ENCODE measurements at places on chromosomes 12 and 14.

DNA sequence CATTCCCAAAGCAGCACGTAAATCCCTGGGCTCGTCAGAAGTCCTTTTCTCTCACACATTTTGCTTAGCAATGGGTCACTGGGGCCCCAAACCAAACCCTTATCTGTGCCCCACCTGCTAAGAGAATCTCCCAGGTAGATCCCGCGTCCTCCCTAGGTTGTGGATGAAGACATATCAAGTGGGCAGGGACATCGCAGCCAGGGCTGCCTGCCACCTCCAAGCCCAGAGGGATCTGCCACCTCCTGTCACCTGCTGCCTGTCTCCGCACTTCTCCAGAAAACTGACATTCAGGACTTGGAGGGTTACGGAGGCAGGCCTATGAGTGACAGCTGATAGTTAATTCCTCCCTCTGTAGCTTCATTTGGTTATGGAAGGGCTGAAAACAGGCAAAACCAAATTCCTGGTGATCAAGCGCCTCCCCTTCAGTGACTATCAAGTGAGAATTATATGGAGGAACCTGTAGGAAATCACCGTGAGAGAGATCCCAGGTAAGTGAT is 19.5 kb downstream of the BCL11B start:
- peak; percentile 28 for DNase-seq

GRCh38 chr14:104805326-104805678 is 4.4 kb downstream of the ZBTB42 start:
- DNase-seq = no peak

DNA sequence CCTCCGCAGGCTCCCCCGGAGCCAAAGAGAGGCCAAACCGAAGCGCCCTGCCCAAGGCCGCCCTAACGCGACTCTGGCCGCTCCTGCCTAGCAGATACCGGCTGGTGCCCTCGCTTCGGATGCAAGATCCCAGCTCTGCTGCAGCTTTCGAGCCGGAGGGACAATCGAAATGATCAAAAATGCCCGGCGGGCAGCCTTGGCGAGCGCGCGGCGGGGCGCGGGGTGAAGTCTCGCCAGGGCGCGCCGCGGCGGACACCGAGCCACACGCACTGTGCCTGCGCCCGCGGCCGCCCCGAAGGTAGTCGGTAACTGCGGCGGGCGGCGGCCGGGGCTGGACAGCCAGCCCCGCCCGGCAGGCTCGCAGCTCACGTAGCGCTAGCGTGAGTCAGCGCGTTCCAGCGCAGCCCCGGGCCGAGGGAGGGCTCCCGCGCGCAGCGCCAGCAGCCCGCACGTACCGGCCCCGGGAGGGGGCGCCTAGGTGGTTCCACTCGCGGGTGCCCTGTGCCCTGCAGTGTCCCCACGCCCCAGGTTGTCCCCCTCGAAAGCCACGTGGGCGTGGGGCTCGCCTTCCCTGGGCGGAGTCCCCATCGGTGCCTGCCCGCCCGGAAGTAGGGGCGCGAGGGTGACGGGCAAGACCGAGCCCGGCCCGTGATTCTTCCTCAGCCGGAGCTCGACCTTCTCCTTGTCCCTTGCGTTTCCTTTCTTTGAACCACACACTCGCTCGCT is 109.2 kb upstream of the EGLN3 start:
- peak; percentile 52 for DNase-seq

DNA sequence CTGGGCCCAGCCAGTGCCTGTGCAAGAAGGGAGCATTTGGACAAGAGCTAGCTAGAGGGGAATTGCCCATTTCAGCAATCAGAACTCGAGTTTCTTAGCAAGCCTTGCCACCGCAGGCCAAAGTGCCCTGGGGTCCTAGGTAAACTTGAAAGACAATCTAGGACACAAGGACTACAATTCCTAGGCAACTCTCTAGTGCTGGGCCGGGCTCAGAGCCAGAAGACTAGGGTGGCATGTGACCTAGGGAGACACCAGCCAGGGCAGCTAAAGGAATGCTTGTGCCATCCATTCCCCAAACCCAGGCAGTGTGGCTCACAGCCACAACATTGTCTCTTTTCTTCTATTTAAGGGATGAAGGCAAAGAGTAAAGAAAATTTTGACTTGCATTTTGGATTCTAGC is 205.0 kb downstream of the BMP4 start:
- DNase-seq = no peak

DNA sequence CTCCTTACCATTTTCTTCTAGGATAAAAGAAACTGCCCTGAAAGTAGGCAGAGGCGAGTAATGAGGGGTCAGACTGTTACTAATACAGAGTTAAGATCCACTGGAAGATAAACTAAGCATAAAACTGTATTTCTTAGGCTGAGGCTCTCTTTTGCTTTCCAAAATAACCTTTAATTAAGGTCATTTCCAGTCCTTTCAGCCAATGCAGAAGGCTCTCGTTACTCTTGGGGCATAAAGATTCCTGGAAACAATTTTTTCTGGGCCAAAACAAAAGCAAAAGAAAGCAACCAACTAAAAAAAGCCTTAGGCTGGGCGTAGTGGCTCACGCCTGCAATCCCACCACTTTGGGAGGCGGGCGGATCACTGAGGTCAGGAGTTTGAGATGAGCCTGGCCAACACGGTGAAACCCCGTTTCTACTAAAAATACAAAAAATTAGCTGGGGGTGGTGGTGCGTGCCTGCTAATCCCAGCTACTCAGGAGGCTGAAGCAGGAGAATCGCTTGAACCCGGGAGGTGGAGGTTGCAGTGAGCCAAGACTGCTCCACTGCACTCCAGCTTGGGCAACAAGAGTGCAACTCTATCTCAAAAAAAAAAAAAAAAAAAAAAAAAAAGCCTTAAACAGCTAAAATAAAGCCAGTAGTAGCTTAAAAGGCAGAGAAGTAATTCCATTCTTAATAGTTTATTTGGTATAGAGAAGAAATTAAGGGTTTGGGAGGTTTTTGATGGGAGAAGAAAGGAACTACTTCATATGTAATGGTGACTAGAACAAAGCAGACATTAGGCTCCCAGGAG is 68.9 kb upstream of the STAC3 start:
- no peak for DNase-seq

DNA sequence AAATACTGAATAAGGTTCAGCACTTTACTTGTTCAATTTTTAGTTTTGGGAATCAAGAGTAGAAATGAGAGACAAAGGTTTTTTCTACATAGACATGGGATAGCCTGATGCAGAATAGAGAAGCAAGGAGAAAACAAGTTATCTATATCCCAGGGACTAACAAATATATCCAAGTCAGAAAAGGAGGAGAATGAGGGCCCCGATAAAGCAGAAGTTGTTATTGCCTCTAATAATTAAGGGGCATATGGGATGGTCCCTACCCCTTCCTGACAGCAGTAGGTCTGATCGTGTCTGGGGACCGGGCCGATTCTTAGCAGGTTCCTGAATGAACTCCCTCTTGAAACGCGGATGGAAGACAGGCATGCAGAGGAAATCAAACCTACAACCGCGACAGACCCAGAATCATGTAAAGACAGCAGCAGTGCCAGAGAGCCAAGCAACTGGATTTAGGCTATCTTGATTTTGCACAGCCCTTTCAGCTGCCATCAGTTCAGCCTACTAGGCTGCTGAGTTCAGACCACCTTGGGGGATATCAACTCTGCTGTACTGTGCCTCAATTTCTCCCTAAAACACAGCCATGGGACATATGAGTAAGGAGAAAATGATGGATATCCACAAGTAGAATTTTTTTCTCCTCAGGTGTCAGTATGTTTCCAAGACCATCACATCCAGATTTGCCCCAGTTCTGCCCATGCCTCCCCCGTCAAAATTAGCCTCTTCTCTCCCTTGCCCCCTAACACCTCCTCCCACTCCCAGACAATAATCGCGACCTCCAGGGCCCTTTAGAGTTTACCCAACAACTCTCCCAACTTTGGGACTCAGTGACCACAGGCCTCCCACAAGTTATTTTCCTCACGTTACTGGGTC is 706 bp downstream of the PRMT5 start:
- no peak for DNase-seq

DNA sequence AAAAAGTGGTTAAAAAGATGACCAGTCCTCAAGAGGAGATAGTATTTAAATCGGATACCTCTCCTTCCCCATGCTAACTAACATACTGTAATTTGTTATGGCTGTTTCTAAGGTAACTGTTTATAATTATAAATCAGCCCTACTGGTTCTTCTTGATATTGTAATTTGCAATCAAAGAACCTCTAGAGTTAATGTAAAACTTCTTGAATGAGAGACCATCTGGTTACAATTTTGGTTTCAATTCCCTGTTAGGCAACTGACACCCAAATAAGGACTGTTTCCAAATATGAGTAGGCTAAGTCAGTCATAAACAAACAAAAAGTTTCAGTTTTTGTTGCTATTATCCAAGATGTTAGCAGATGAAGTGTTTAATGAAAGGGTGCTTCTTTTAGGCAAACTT is 120.2 kb upstream of the DNM1L start:
- DNase-seq = no peak

- DNase-seq = no peak
Observed at GRCh38 chr14:99459481-99460100, 21.1 kb downstream of the SETD3 start.

GRCh38 chr14:51933191-51933590 is 56.2 kb upstream of the RTRAF start:
- DNase-seq = no peak

DNA sequence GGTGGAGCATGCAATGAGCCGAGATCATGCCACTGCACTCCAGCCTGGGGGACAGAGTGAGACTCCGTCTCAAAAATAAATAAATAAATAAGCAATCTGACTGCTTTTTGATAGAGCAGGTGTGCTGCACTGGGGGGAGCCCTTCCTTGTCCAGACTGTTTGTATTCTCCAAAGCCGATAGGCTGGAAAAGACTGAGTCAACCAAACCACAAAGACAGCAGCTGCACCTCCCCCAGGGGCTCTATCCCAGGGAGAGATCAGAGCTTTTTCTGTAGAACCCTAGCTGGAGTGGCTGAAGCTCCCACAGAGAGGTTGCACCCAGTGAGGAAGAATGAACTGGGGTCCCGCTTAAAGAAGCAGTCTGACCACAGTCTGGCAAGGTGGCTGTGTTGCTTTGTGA is 45.8 kb upstream of the LALBA start:
- no peak for DNase-seq

- no peak for DNase-seq
Observed at GRCh38 chr14:57227083-57227482, 41.6 kb downstream of the EXOC5 start.

DNA sequence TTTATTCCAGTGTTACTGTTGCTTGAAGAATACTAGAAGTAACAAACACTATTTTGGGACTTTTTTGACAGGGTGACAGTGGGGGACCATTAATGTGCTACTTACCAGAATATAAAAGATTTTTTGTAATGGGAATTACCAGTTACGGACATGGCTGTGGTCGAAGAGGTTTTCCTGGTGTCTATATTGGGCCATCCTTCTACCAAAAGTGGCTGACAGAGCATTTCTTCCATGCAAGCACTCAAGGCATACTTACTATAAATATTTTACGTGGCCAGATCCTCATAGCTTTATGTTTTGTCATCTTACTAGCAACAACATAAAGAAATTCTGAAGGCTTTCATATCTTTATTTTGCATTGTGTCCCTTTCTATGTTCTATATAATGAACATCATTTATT is 44.5 kb downstream of the TMPRSS12 start:
- DNase-seq = no peak

- DNase-seq = no peak
Observed at GRCh38 chr12:1083889-1084262, 92.9 kb downstream of the ERC1 start.

DNA sequence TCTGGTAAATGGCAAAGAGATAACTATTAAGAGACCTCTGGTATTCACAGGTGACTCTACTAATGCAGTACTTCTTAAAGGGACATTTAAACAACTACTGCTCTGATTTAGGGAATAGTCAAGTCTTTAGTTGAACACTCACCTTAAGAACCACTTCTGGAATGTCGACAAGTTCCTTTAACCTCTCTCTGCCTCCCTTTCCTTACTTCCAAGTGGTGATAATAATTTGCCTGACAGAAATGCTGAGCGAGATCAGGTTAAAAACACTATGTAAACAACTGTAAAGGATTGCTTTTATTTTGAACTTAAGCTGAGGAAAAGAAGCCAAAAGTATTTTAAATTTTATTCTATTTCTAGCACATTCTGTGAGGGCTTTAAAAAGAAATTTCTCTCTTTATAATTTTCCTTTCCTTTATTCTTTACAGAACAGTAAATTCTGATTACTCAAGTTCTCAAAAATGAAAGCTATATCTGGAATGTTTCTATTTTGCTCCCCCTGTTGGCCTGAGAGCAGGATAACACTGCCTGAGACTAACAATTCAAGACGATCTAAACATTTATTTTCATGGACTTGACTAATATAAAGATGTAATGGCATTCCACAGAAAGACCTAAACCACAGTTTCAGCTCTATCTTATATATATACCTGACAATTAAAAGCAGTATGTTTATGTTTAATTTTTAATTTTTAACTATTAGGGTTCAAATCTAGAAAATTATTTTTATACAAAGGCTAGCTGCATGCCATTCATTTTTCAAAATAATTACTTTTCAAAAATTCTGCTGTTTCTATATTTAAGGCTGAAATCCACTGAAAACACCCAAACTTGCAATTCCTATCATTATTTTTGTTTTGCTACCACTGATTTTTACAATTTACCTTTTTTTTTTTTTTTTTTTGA is 29.2 kb downstream of the ZCCHC8 start:
- no peak for DNase-seq

DNA sequence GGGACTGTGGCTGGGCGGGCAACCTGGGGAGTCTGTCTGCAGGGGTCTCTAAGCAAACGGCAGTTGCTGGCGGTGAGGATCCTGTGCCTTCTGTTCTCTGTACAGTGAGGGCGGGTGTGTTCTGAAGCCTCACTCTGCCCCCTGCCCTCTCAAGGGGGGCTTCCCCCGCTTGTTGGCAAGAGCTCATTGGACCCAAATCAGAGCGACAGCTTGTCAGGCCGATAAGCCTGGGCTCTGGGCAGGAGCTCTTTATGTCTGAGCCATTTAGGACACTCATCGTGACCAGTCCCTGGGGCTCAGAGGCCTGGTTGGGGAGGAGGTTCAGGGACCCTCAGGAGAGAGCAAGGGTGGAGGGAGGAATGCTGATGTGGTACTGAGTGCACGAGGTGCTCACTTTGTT is 136.0 kb downstream of the TSPAN9 start:
- DNase-seq = no peak

DNA sequence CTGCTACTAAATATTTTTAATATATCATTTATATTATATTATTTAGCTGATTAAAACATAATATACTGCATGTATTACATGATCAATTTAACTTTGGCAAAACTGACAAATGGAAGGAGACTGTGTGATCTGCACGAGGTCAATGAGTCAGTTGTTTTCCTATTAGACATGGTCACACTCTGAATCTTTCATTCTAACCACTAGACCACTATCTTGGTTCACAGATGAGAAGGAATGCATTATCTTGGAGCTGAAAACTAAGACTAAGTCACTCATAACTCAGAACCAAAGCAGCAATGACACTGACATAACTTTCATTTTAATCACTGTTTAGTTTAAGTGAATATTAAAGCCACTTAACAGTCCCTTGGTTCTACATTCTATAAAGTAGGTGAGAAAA is 37.4 kb downstream of the GNPTAB start:
- no peak for DNase-seq

GRCh38 chr12:89494411-89495231 is 30.0 kb downstream of the GALNT4 start:
- peak; percentile 50 for DNase-seq

All from activated CD4-positive, CD25-positive, alpha-beta regulatory T cell treated with anti-CD3 and anti-CD28 coated beads, Interleukin-2, amount 50 U/mL, for 72 hours (primary cell).